Liver (tissue), 10 donors: ENCODE measurements at places on chromosomes 4 and X. TPM values are rescaled to one million over a fixed set of nuclear protein-coding genes. Genes with fewer than 3 reads are reported as not detected.

Gene FAM53A
- 0.51 TPM for total RNA-seq

Gene DMRTC1
- not detected for total RNA-seq

Gene CCDC110
- total RNA-seq: 1.5 TPM

Gene NMU
- not detected for total RNA-seq

Gene ARHGAP6
- 0.84 TPM for total RNA-seq

GRCh38 chr4:168923526-168924194 lies 86.4 kb downstream of the CBR4 start:
- peak; percentile 63 for DNase-seq

GRCh38 chr4:140932501-140933045 lies 176.4 kb upstream of the TBC1D9 start:
- no peak for DNase-seq

GRCh38 chrX:50889582-50889981 lies 21.0 kb upstream of the BMP15 start:
- DNase-seq: no peak

DNA sequence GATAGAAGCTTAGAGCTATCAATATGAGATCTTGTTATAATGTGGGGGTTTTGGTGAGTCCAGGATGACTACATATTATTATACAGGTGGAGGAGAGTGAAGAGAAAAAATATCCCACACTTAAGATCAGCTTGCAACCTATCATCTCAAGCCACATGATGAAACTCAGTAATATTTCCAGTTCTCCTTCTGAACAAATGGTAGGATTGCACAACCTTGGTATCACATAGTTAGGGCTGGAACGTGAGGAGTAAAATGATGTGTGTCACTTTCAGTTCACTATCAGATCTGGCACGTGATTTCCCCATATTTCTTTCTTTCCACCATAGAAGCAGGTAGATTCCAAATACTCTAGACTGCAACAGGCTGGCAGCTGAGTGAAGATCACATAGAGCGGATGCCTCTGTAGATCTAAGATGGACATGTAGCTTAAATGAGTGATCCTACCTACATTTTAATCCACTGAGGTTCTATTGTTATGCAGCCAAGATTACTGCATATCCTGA lies 150.6 kb upstream of the ANKRD50 start:
- no peak for DNase-seq

DNA sequence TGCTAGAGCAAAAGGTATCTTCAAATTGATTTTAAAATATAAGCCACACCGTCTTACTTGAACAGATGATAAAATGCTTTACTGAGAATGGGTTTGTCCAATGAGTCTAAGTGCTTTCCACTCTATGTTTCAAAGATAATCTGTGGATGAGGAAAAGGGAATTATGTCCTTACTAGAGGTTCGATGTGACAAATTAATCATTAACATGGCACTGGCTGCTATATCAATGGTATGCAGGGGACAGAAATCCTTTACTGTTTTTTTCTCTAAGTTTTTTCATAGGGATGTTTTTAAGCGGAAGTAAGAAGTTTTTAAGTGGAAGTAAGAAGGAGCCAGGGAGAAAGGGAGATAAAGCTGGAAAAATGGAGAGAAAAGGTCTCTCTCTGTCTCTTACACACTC lies 38.0 kb downstream of the MID1IP1 start:
- no peak for DNase-seq

DNA sequence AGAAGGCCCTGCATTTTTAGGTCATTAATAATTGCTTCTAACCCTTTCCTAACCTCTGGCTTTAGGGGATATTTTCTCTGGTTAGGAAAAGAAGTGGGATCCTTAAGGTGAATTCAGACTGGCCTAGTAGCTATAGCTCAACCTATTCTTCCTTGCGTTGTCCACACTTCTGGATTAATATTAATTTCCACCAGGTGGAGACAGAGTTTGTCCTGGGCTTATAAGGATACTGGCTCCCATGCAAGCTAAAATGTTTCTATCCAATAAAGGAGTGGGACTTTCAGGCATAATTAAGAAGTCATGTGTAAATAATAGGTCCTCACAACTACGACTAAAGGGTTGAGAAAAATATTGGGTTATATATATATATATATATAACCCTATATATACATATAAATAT lies 860.0 kb upstream of the POU3F4 start:
- DNase-seq: no peak

DNA sequence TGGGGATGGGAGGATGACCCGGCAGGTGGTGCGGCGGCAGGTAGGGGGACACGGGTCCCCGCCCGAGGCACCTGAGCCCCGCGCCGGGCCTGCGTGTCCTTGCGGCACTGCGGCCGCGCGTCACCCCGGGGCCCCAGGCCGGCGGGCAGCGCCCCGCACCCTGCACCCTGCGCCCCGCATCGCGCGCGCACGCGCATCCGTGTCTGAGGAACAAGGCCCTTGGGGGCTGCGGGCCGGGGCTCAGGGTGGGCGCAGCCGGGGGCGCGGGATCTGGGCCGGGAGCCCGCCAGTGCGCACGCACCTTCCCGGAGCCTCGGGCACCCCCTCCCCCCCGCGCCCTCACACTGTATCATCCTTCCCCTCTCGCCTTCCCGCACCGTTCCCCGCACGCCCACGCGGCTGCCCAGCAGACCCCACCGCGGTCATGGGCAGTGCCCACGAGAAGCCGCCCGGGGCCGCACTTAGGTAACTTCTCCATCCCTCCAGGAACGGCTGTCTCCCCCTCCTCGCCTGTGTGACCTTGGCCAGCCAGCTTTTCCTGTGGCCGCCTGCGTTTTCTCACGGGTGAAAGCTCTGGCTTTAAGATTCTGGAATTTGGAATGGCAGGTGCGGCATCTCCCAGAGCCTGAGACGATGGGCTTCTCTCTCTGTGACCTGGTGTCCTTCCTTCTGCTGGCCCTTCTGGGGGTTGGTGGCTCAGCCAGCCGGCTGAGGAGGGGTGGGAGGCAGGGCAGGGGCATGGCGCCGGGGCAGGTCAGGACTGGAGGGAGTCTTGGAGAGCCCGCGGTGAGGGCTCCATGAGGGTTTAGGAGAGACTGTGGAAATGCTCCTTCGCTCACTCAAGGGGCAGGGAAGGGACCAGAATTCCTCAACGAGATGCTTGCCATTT lies 748 bp downstream of the ATP2B3 start:
- DNase-seq: no peak

DNA sequence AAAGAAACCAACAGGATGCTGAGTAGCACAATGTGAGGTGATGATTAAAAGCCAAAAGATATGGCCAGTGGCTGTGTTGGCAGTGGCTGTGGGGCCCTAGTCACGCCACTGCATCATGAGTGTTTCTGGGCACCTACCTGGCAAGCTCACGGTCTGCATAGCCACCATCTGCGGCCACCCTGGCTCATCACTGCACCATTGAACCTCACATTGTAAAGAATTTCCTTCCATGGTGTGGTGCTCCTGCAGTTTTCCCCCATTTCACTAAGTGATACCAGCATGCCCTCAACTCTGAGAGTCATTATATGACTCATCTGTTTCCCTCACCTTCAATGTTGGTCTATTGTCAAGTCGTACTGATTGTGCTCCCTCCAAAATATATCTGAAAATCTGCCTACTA lies 45.5 kb upstream of the CLNK start:
- no peak for DNase-seq

DNA sequence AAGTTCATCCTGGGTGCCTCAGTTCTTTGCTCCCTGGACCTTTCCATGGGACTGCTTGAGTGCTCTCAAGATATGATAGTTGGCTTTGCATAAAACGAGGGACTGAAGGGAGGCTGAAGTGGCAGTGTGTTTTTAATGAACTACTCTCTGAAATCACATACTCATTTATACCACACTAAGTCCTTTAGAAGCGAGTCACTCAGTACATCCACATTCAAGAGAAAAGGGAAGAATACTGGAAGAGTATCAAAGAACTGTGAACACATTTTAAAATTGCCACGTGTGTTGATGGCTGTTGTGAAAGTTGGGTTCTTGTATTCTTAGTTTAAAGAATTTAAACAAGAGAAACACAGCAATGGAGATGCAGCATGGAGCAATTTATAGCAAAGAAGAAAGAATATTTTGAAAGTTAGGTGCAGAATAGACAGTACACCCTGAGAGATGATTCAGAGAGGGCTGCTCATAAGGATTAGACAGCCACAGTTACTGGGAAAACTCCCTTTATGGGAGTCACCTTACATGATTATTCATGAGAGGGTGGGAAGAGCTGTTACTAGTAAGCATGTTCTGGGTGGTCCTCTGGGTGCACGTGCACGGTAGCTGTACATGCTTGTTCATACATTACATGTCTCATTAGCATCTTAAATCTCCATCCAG lies 380.7 kb downstream of the ADGRL3 start:
- DNase-seq: no peak

DNA sequence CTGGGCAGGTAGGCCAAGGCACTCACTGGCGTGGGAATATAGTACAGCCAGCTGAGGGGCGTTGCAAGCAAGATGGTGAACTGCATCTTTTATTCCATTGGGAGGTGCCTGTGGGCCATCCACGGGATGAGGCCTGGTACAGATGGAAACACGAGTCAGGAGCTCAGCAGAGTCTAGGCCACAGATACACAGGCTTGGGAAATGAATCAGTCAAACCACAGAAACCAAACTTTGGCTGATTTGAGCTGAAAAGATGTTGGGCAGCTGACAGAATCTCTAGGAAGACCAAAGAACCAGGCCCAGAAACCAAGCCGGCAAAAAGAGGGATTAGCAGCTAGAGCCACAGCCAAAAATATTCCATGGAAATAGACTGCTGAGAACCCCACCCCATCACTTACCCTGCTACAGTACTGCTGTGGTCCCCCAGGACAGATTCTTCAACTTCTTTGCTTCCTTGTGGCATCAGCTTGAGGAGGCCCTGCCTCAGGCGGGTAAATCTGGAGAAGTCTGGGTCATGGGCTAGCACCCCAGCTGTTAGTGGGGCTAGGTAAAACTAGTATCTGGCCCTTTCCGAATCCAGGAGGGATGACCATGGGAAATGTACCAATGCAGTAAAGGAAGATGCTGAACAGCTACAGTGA lies 75.4 kb downstream of the TMEM131L start:
- DNase-seq: no peak

- no peak for DNase-seq
Observed at GRCh38 chrX:41087201-41087600, 2.0 kb downstream of the USP9X start.

- DNase-seq: no peak
Observed at GRCh38 chrX:47502316-47503125, 19.5 kb upstream of the ZNF41 start.

GRCh38 chr4:75644095-75644494 lies 13.8 kb upstream of the CDKL2 start:
- no peak for DNase-seq
